Activated T-cell treated with anti-CD3 and anti-CD28 coated beads, Interleukin-2, amount 50 U/mL, for 72 hours (primary cell): ENCODE measurements at places on chromosomes 1 and 21.

GRCh38 chr1:161069241-161069640 is 450 bp downstream of the ARHGAP30 start:
- peak overlapping the region; percentile 86 for H3K27ac ChIP-seq
- no peaks in the 10 kb centered on the region for H3K27me3 ChIP-seq
- no peak for DNase-seq

DNA sequence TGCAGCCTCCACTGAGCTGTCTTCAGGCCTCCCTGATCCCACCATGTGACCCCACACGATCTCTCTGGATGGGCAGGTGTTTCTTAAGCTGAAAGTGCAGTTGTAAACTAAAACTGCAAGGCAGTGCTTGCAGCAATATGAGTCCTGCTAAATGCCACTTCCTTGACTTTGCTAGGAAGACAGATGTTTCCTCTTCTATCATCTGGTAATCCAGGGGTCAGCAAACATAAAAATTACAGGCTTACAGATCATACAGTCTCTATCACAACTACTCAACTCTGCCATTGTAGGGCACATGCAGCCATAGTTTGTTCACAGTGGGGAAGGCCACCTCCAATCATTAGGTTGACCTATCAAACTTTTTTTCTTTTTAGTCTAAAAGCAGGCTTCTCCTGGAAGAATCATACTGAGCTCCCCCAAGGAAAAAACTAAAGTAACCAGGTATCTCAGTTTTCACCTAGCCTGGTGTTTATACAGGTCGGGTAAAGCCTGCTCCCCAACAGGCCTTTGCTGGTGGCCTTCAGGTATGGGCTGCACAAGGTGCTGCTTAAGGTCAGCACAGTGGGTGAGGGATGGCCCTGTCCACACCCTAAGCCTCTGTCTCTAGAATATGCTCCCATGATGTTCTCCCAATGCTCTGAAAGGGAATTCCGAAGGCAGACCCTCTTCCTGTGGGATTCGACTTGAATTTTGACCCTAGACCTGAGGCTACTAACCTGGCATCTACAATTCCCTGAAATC is 10.8 kb downstream of the ABCA4 start:
- H3K36me3 ChIP-seq, result no peaks in the 10 kb centered on the region
- H3K27ac ChIP-seq, result no peak overlapping the region
- no peaks in the 10 kb centered on the region for H3K4me1 ChIP-seq
- H3K4me3 ChIP-seq, result no peak overlapping the region
- no peak for DNase-seq

DNA sequence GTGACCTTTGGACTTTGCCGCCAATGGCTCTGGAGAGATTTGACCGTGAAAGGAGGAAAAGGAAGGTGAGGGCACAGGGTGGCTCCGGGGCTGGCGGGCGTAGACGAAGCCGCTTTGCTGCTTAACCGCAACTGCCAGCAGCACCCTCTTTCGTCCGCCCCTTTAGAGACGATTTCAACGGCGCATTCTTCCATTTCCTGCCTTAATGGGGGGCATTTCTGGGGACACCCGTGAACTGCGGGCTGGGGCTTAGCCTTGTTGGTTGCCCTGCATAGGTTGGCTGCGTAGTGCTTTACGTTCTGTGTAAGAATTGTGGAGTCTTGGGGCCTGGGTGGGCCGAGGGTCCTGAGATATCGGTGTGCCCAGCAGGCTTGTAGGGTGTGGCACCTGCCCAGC is 6.7 kb upstream of the NPHP4 start:
- H3K36me3 ChIP-seq, result no peaks in the 10 kb centered on the region
- H3K27ac ChIP-seq, result no peak overlapping the region
- DNase-seq, result no peak
- no peak overlapping the region for H3K4me3 ChIP-seq
- no peaks in the 10 kb centered on the region for H3K27me3 ChIP-seq
- peaks cover 14% of the 10 kb centered on the region for H3K4me1 ChIP-seq

DNA sequence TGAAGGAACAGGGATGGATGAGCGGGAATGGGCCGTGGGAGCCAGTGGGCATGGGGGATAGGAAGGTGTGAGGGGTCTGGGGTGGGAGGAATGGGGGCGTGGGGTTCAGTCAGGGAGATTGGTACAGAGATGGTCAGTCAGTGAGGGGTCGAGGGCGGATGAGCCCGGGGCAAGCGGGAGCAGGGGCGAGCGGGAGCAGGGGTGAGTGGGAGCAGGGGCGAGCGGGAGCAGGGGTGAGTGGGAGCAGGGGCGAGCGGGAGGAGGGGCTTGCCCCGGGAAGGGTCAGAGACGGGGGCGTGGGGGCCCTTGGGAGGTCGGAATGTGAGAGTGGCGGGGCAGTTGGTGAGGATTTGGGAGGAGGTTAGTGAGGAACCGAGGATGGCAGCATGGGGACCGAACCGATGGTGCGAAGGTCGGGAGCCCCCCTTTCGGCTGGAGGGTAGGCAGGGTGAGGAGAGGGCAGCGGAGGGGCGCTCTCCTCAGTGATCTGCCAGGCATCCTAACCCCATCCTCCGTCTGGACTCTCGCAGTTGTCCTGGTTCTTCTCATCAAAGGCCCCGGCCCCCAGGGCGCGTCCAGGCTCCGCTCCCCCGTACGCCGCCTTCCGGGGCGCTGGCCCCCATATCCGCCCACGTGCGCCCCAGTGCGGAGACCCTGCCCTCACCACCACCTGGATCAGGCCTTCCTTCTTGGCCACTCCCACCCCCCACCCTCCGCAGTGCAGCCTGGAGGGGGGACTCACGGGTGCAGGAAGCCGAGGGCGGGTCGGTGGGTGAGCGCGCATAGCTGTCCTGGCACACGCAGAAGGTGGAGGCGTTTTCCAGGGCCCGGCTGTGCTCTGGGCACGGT is 11.2 kb downstream of the EPHA10 start:
- H3K27me3 ChIP-seq, result peaks cover 25% of the 10 kb centered on the region
- H3K27ac ChIP-seq, result no peak overlapping the region
- peaks cover 31% of the 10 kb centered on the region for H3K4me1 ChIP-seq
- DNase-seq, result peak; percentile 15
- no peaks in the 10 kb centered on the region for H3K36me3 ChIP-seq
- H3K4me3 ChIP-seq, result peak overlapping the region; percentile 83

- H3K27ac ChIP-seq, result no peak overlapping the region
- H3K4me1 ChIP-seq, result peaks cover 7% of the 10 kb centered on the region
- no peak for DNase-seq
These were observed 11.7 kb upstream of the FOXO6 start for GRCh38 chr1:41349361-41350054.

DNA sequence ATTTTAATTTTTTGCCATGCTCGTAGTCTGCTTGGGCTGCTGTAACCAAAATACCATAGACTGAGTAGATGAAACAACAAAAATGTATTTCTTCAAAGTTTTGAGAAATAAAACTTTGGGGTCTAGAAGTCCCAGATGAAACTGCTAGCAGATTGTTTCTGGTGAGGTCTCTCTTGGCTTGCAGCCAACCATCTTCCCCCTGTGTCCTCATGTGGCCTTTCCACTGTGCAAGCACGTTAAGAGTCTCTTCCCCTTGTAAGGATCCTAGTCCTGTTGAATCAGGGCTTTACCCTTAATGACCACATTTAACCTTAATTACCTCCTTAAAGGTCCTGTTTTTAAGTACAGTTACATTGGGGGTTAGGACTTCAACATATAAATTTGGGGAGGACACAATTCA is 86.6 kb downstream of the PTBP2 start:
- no peak for DNase-seq
- no peak overlapping the region for H3K27ac ChIP-seq
- no peaks in the 10 kb centered on the region for H3K4me1 ChIP-seq
- no peaks in the 10 kb centered on the region for H3K27me3 ChIP-seq
- H3K36me3 ChIP-seq, result peaks cover 12% of the 10 kb centered on the region
- no peak overlapping the region for H3K4me3 ChIP-seq

DNA sequence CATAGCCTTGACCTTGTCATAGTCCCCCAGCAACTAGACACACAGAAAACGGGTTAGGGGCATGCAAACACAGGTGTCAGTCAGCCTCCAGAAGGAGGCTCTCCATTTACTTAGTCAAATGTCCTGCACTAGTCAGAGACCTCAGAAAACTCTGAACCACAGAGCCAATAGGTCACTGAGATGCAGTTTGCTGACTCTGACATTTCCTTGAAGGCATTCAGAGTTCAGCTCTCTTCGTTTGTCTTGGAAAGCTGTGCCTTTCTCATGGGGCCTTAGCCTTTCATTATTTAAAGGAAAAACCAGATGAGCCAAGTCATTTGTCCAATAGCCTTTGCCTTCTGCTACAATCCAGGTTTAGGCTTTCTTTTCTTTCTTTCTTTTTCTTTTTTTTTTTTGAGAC is 3.5 kb downstream of the OLFML2B start:
- H3K27ac ChIP-seq, result no peak overlapping the region
- H3K4me3 ChIP-seq, result no peak overlapping the region
- peaks cover 23% of the 10 kb centered on the region for H3K27me3 ChIP-seq
